ENCODE measurements at places on chromosomes 6 and 20. TPM values are rescaled to one million over a fixed set of nuclear protein-coding genes. Genes with fewer than 3 reads are reported as not detected.

GRCh38 chr20:61234224-61234890 lies 17.7 kb upstream of the CDH4 start:
- no peak overlapping the region for H3K4me3 ChIP-seq
- DNase-seq, result no peak
- H3K36me3 ChIP-seq, result no peaks in the 10 kb centered on the region
- H3K4me1 ChIP-seq, result no peaks in the 10 kb centered on the region

DNA sequence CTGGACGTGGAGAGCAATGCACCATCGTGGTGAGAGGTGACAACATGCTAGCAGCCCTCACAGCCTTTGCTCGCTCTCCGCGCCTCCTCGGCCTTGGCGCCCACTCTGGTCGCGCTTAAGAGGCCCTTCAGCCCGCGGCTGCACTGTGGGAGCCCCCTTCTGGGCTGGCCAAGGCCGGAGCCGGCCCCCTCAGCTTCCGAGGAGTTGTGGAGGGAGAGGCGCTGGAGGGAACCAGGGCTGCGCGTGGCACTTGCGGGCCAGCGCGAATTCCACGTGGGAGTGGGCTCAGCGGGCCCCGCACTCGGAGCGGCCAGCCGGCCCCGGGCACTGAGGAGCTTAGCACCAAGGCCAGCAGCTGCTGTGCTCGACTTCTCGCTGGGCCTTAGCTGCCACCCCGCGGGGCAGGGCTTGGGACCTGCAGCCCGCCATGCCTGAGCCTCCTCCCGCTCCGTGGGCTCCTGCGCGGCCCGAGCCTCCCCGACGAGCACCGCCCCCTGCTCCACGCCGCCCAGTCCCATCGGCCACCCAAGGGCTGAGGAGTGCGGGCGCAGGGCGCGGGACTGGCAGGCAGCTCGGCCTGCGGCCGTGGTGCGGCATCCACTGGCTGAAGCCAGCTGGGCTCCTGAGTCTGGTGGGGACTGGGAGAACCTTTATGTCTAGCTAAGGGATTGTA lies 3.8 kb downstream of the GPX6 start:
- H3K36me3 ChIP-seq, result no peaks in the 10 kb centered on the region
- H3K4me3 ChIP-seq, result no peak overlapping the region
- peaks cover 17% of the 10 kb centered on the region for H3K27me3 ChIP-seq
- H3K27ac ChIP-seq, result no peak overlapping the region

- DNase-seq, result no peak
- H3K27me3 ChIP-seq, result no peaks in the 10 kb centered on the region
- H3K4me1 ChIP-seq, result no peaks in the 10 kb centered on the region
- H3K27ac ChIP-seq, result no peak overlapping the region
Measured at GRCh38 chr20:8076306-8077136, 55.5 kb upstream of the PLCB1 start.

DNA sequence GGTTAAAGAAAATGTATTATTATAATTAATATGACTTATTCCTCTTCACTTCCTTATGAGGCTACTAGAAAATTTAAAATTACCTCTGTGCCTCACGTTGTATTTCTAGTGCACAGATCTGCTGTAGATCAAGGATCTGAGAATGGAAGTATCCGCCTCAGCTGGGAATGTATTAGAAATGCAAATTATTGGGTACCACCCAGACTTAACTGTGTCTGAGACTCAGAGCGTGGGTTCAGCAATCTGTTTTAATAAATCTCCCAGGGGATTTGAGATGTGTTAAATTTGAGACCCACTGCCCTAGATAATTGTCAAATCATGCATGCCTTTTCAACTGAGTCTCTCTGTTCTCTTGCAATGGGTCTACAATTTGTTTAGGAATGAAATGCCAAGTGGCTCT lies 658.0 kb upstream of the NOX3 start:
- H3K27me3 ChIP-seq, result no peaks in the 10 kb centered on the region
- no peak for DNase-seq
- H3K36me3 ChIP-seq, result no peaks in the 10 kb centered on the region
- H3K4me3 ChIP-seq, result no peak overlapping the region
- no peak overlapping the region for H3K27ac ChIP-seq

DNA sequence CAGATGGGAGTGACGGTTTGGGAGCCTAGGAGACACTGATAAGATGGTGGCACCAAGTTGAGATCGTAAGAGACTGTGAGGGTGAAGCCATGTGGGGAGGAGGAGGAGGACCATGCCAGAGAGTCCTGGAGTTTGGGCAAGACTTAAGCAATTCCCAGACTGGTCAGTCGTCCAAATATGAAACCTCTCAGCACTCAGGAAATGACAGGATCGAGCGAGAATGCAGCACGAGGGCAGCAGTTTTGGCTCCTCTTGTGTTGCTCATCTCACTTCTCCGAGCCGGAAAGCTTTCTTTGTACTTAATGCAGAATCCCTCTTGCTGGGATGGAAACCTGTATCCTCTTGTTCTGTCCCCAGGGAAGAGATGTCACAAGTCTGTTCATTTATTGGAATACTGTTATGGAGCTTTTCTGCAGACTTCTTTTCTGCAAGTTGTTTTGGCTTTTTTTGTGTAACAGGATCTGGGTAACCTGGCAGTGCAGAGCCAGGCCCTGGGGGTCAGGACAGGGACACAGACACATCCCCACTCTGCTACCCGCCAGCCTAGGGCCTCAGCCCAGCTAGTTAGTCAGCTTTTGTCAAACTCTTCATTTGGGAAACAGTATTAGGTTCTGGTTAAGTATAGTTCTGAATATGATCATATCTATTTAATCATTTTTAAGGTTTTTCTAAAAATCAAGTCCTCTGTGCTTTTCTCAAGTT lies 34.3 kb downstream of the FNDC1 start:
- H3K4me1 ChIP-seq, result no peaks in the 10 kb centered on the region
- peak; percentile 74 for DNase-seq
- no peaks in the 10 kb centered on the region for H3K27me3 ChIP-seq
- H3K4me3 ChIP-seq, result no peak overlapping the region
- H3K36me3 ChIP-seq, result no peaks in the 10 kb centered on the region
- no peak overlapping the region for H3K27ac ChIP-seq

DNA sequence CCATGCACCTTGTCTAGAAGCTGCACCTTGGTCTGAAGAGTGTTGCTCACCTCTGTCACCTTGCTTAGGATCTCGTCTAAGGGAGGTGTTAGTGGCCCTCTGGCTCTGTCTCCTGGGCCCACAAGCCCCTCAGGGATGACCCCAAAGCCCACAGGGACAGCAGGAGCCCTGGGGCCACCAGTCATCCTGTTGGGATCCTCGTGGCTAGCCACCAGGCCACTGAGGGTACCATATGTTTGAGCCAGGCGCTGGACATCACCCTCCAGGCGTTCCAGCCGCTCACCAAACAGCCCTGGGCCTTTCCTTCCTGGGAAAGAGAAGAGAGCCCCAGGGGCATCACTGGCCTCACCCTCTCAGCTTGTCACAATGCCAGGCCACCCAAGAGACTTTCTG lies 3.9 kb downstream of the EMILIN3 start:
- peaks cover 15% of the 10 kb centered on the region for H3K36me3 ChIP-seq
- H3K4me3 ChIP-seq, result no peak overlapping the region
- DNase-seq, result no peak
- peaks cover 31% of the 10 kb centered on the region for H3K27me3 ChIP-seq

GRCh38 chr6:41214559-41215238 lies 13.4 kb upstream of the TREML4 start:
- no peak for DNase-seq
- H3K36me3 ChIP-seq, result no peaks in the 10 kb centered on the region
- no peak overlapping the region for H3K4me3 ChIP-seq
- no peaks in the 10 kb centered on the region for H3K4me1 ChIP-seq

GRCh38 chr6:129022011-129022553 lies 139.1 kb downstream of the LAMA2 start:
- DNase-seq, result no peak
- no peak overlapping the region for H3K27ac ChIP-seq
- no peaks in the 10 kb centered on the region for H3K27me3 ChIP-seq

DNA sequence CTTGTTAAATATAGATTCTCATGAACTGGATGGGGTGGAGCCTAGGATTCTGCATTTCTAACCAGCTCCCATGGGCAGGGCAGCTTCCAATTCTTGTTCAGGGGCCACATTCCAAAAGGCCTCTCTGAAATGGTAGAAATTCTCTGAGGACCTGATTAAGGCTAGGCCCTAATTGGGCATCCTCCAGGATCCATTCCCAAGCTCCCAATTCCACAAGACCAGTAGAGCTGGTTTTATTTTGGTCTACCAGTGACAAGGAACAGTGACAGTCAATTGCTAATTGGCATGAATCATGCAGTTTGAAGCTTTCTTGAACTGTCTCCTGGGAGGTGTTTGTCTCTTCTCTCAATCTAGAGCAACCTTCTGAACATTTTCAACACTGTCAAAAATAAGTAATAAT lies 3.0 kb downstream of the THBD start:
- H3K4me1 ChIP-seq, result peaks cover 64% of the 10 kb centered on the region
- DNase-seq, result no peak
- H3K27ac ChIP-seq, result no peak overlapping the region
- peak overlapping the region; percentile 69 for H3K4me3 ChIP-seq
- H3K27me3 ChIP-seq, result peaks cover 29% of the 10 kb centered on the region

- H3K4me3 ChIP-seq, result peak overlapping the region; percentile 3
- H3K36me3 ChIP-seq, result no peaks in the 10 kb centered on the region
- H3K27ac ChIP-seq, result peak overlapping the region; percentile 87
Measured at GRCh38 chr6:157813191-157813590, 9.9 kb upstream of the SNX9 start.

DNA sequence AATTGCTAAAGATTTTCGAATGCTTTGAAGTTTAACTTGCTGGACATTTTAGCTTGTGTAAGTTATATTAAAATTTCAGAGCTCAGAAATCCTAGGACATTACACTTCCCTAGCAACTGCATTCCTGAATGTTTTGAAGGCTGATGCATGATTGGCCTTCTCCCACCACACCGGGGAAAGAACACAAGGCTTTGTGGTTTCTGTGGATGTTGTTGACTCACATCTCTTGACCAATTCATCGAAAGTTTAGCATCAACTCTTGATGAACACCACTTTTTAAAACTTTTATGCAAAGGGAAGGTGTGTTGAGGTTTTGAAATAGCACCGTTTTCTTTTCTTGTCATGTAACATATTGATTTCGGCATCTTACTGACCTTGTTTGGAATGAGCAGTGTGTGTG lies 81.1 kb downstream of the RIMS1 start:
- no peak overlapping the region for H3K4me3 ChIP-seq
- no peak overlapping the region for H3K27ac ChIP-seq
- H3K36me3 ChIP-seq, result no peaks in the 10 kb centered on the region
- no peak for DNase-seq
- H3K27me3 ChIP-seq, result no peaks in the 10 kb centered on the region

GRCh38 chr6:137903933-137904821 lies 37.1 kb downstream of the TNFAIP3 start:
- DNase-seq, result no peak
- no peak overlapping the region for H3K4me3 ChIP-seq
- no peak overlapping the region for H3K27ac ChIP-seq
- no peaks in the 10 kb centered on the region for H3K36me3 ChIP-seq

DNA sequence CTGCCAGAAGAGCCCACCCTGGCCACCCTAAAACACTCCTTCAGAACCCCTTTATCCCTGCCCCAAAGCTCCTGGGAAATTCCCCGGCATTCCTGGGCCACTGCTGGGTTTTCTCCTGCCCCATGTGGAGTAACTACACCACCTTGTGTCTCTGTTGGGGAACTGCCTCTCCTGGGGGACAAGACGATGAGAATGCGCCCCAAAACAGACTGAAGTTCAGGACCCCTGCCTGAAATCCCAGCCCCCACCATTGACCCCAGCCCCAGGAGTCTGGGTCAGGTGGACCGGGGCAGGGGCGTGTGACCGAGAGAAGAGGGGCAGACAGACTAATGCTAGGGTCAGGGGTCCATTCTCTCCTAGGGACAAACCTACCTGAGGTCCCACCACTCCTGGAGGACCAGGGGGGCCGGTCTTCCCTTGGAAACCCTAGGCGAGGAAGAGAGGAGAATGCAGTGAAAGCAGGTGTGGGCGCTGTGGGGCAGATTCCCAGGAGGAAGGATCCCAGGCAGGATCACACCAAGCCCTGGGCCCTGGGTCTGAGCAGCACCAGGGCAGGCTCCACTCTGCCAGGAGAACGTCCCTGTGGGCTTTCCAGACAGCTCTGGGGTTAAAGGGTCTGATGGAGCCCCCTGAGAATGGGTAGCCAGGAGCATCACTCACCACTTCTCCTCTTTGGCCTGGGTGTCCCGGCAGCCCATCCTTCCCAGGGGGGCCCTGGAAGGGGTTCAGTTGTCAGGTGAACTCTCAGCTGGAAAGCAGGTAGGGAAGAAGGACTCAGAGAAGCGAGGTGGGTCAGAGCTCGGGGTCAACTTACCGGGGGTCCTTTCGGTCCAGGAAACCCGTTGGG lies 19.4 kb downstream of the COL11A2 start:
- no peaks in the 10 kb centered on the region for H3K4me1 ChIP-seq
- H3K27me3 ChIP-seq, result no peaks in the 10 kb centered on the region
- H3K36me3 ChIP-seq, result no peaks in the 10 kb centered on the region
- no peak overlapping the region for H3K4me3 ChIP-seq
- DNase-seq, result no peak
- no peak overlapping the region for H3K27ac ChIP-seq

DNA sequence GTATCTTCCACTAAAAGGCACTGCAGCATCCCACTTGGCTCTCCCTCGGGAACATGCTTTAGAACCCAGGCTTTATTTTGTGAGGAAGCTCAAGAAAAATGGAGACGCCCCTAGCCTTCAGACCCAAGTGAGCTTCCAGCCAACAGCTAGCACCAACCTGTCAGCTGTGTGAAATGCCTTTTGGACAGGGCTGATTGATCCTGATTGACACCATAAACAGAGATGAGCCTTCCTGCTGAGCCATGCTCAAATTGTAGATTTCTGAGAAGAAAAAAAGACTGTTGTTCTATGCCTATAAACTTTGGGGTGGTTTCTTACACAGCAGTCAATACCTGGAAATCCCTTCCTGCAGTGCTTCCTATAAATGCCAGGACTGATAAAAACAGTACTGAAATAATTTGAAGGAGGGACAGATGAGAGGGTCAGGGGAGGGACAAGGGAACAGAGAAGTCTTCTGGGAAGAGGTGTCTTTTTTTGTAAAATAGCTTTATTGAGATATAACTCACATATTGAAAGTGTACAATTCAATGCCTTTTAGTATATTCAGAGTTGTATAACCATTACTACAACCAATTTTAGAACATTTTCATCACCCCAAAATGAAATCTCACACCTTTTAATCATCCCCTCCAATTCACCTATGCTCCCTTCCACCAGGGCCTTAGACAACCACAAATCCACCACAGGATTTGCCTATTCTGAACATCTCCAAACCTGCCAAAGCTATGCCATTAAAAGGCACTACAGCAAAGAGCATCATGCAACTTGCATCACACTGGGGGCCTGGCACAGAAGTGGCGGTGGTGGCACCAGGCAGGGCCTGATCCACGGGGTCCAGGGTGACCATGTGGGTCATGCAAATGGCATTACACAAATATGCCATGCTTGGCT lies 2.7 kb upstream of the STK4 start:
- DNase-seq, result no peak
- no peaks in the 10 kb centered on the region for H3K36me3 ChIP-seq
- no peak overlapping the region for H3K4me3 ChIP-seq
- no peaks in the 10 kb centered on the region for H3K27me3 ChIP-seq

SRSF12 gene
- total RNA-seq, result 0.36 TPM

KIF25 gene
- total RNA-seq, result not detected

DEFB126 gene
- not detected for total RNA-seq

OVOL2 gene
- total RNA-seq, result 16.9 TPM

ZFP57 gene
- total RNA-seq, result not detected

HLA-G gene
- not detected for total RNA-seq

CENPW gene
- not detected for total RNA-seq

MYCT1 gene
- 2.0 TPM for total RNA-seq

ZSWIM3 gene
- 3.5 TPM for total RNA-seq

TMEM74B gene
- 1.9 TPM for total RNA-seq

ADGRF1 gene
- total RNA-seq, result not detected

RNF182 gene
- 0.86 TPM for total RNA-seq

MRAP2 gene
- 1.6 TPM for total RNA-seq

LRRN4 gene
- not detected for total RNA-seq

LY6G5B gene
- 11.6 TPM for total RNA-seq
